ENCODE measurements at places on chromosomes 2 and 18.

DNA sequence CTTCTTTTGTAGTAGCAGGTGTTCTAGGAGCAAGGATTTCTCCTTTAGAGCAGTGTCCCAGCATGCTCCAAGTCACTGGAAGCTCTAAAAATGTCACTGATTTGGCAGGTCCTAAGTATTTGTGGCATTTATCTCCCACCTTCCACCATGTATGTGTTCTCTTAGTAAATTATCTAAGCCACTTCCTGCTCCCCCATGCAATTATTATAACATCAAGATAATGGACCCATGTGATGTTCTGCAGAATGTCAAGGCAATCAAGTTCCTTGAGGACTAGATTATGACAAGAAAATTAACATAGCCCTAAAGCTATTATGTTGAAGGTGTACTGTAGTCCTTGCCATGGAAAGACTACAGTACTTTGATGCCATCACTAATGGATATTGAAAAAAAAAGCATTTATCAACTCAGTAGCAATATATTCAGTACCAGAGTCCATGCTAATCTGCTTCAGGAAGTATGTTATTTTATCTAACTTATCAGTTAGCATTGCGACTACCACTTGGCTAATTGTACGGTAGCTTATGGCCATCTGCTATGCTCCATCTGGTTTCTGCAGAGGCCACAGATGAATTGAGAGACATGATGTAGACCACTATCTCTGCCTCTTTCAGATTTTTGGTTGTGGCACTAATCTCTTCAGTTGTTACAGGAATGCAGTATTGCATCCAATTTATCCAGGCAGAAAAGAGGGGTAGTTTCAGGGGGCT, 56.7 kb downstream of the GPR39 start:
- no peak for DNase-seq

DNA sequence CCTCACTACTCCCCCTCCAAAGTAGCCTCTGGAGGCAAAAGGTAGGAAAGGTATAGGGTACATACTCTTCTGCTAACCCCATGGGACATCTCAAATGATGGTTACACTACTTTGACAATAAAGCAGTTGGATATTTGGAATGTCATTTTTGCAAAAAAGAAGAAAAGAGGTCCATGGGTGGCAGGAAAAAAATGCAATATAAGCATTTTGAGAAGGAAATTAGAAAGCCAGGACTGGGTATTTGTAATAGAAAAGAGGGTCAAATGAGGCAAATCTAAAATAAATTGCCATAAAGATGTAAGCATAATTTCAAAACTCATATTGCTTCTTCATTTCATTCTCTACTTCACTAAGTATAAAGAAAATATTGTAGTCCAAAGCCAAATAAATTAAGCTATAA, 280.2 kb downstream of the NOL4 start:
- no peak for DNase-seq

DNA sequence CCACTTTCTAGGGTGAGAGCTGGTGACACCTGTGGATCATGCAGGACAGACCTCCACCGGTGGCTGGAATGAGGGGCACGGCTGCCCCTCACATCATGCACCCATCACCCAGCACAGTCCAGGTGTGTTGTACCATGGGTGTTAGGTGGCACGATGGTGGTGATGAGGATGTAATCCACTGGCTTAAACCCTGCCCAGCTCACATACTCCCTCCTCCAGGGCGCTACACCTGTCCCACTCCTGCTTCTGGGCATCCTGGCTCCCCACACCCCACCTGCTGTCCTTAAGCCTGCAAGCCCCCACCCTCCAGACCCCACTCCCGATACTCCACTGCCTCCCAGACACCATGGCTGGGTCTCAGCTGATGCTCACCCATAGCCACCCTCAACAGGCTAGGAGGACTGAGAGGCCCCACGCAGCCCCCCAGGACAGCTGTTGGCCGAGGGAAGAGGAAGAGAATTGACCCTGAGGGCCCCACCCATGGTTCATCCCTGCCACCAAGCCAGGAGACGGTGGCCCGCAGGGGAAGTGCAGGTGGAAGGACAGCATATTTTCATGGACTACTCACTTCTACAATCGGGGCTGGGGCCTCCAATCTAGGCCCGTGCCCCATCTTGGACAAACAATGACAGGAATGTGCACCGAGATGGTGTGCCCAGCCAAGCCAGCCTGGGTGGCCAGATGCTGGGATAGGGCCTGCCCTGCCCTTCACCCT, 34.3 kb downstream of the MAL start:
- DNase-seq = no peak

- DNase-seq = peak; percentile 15
Observed at GRCh38 chr18:74013955-74014354, 133.7 kb downstream of the FBXO15 start.

DNA sequence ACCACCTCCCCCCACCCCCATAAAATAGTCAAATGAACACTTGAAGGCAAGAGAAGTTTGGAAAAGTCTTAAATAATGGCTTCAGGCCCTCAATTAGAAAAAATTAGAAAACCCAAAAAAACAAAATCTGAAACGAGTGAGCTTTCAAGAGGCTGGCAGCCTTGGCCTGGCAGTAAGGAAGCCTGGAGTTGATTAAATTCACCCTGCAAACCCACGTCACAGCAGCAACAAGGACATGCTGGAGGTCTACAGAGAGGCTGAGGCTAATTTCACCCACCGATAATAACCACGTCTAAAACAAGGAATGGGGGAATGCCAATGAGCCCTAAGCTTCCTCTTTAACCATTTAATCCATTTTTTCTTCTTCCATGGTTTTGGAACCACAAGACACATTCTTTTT, 122.7 kb upstream of the SMAD7 start:
- DNase-seq = no peak

DNA sequence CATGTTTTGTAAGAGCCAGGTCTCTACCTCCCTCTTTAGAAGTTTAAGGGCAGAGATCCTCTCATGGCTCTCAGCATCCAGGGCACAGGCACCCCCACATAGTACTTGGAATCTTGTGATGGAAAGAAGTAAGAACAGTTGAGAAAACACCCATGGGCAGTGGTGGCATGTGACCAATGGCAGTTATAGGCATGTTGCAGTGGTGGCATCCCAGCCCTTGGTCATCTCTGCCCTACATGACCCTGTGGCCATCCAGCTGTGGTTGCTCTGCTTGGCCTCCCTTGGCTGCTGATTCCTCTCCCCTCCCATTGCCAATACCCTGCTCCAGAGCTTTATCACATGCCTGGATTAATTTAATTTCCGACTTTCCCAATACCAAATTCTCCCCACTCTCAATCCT, 13.3 kb upstream of the MSH2 start:
- DNase-seq = no peak
